NCI-H1092 (cell line): ENCODE measurements at places on chromosomes 7 and 10.
A peak's percentile ranks its signal among the peaks of the same experiment; 100 is the strongest.

GRCh38 chr10:113368666-113369364 is 184.0 kb upstream of the HABP2 start:
- no peak for DNase-seq

DNA sequence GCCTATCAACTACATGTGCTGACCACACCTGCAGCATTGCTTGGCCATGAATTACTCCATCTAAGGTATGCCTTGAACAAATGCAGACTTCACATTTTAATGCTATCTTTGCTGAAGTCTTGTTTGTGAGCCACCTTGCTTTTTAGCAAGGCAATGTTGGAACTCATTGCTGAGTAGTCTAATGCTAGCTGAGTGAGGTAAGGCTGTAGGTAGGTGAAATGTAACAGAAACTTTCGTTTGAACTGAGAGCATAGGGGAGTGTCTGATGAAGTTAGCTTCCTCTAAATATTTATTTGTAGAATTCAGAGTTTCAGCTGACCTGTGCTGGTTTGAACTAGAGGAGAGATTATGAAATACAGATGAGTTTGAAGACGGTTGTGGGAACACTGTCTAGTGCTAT is 238.5 kb downstream of the SEMA3A start:
- no peak for DNase-seq

DNA sequence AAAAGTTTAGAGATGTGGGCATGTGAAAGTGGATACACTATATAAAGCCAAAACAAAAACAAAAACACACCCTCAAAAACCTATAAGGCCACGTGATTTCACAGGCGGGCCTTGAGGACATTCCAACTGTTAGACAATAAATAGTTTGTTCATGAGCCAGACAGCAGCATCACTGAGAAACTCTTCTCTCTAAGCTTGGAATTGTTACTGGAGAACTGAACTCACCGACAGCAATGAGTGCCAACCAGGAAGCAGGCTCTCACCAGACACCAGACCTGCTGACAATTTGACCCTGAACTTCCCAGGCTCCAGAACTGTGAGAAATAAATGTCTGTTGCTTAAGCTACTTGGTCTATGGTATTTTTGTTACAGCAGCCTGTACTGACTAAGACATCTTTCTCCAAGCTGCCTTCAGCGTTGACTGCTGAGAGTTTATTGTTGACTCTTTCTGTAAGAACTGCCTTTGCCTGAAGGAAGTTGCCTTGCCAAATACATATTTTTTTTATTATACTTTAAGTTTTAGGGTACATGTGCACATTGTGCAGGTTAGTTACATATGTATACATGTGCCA is 107.5 kb downstream of the EPDR1 start:
- no peak for DNase-seq

- no peak for DNase-seq
Measured at GRCh38 chr7:151484971-151485707, 34.6 kb downstream of the RHEB start.

GRCh38 chr7:24971333-24972165 is 8.4 kb downstream of the OSBPL3 start:
- no peak for DNase-seq

- no peak for DNase-seq
Measured at GRCh38 chr10:43221419-43222209, 45.3 kb downstream of the RASGEF1A start.

DNA sequence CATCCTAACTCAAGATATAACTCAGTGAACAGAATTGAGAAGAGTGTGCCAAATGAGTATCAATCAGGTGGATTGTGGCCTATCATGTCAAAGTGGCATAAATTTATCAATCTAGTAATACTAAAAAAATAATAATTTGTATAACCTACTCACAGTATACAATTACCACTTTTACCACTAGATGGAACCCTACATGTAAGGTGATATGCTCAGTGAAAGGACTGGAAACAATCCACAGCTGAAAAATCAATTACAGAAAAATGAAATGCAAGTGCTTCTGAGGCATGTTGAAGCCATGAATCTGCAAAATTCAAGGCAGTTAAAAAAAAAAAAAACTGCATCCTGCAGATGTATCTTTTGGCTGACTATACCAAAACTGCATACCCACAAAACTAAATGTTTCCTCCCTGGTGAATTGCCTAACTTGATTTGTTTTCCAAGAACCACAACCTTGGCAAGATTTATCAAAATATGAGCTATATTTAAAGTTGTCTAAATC is 13.9 kb downstream of the ARHGAP19 start:
- DNase-seq, result peak; percentile 8

- peak; percentile 1 for DNase-seq
Measured at GRCh38 chr10:85995791-85996190, 370.8 kb downstream of the GRID1 start.

DNA sequence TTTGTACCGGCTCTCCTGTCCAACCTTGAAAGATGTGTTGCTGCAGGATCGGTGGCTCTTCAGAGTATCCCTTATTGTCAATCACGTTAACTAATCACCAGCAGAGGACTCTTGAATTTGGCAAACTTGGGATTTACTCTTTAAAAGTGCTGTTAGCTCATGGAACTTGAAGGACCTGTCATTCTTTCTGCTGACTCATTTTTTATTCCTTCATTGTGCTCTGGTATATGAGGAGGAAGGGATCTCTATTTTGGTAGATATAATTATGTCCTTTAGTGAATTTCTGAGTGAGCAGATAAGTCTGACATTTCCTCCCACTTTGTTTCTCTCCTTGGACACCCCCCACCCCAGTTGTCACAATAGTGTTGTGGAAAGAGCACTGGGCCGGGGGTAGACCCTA is 175.1 kb upstream of the HDAC9 start:
- DNase-seq, result no peak

- no peak for DNase-seq
Measured at GRCh38 chr10:118102121-118102520, 55.4 kb upstream of the RAB11FIP2 start.

- no peak for DNase-seq
Measured at GRCh38 chr7:114502454-114503254, 88.0 kb downstream of the FOXP2 start.

GRCh38 chr7:123346766-123347165 is 147.0 kb upstream of the SLC13A1 start:
- DNase-seq, result no peak

DNA sequence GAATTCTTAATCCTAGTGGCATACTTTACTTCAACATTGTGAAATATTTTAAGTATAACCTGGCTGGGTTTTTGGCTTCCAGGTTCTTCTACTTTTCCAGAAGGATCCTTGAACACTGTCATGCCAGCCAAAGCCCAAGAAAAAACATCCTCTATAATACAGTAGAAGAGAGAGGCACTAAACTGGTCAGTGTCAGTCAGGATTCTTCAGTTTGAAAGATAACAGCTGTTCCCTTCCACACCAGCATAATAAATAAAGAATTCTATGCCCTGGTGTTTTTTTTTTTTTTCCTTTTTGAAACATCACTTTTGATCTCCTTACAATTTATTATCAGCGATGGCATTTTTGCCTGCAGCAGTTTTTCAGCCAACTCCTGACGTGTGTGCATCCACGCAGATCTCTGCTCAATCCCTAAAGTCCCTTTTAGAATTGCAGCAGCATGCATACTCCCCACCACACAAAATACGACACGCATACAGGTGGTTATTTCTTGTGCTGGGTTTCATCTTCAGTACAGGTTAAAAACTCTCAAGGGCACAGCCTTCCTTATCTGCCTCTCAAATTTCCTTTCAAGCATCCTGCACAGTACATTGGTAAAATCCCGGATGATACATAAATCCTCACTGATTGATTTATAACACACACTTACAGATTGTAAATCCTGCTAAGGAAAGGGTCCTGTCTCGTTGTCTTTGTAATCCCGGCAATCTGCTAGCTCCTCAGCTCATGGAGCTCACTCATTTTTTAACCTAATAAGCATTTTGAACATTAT is 100.2 kb downstream of the TPK1 start:
- DNase-seq, result no peak

DNA sequence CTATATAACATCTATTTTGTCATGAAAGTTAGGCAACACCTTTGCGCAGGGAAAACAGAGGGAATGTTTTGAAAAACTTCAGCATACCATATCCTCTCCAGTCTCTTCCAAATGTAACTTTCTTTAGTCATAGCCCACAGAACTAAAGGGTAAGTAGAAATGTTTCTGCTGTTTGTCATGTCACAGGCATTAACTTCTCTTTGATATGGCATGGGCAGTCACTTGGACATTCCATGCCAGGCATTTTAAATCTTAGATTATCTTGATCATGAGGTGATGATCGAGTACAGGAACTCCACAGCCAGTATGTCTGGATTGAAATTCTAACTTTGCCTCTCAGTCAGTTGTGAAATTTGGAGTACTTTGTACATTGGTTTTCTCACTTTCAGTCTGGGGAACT is 27.5 kb upstream of the ETV1 start:
- no peak for DNase-seq

GRCh38 chr7:111960984-111961383 is 245.2 kb downstream of the DOCK4 start:
- no peak for DNase-seq

DNA sequence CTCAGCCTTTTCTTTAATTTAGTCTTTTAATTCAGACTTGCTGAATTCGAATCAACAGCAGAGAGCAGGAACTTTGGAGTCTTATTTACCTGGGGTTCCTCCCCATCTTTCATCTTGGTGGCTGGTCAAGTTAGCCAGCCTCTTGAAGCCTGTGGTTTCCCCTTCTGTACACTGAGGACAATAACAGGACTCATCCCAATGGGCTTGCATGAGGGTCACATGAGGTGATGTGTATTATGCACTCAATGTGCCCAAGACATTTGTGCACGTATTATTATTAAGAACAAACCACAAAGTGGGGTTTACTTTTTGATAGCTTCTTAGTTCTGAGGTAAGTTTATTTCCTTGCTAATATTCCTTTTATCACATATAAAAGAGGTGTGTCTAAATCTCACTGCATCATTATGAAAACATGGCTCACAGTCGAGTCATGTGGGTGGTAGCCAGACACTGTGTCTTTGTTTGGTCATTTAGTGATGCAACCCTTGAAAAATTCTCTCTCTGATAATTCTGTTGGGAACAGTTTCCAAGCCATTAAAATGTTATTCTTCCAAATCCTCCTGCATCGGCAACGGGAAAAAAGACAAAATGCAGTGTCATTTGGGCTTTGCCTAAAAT is 86.5 kb upstream of the GRB10 start:
- DNase-seq, result no peak

- no peak for DNase-seq
Measured at GRCh38 chr7:94176694-94177200, 172.6 kb upstream of the BET1 start.

GRCh38 chr10:113865901-113866300 is 11.4 kb downstream of the NHLRC2 start:
- DNase-seq, result no peak

- no peak for DNase-seq
Measured at GRCh38 chr10:93356516-93356915, 125.6 kb downstream of the MYOF start.

DNA sequence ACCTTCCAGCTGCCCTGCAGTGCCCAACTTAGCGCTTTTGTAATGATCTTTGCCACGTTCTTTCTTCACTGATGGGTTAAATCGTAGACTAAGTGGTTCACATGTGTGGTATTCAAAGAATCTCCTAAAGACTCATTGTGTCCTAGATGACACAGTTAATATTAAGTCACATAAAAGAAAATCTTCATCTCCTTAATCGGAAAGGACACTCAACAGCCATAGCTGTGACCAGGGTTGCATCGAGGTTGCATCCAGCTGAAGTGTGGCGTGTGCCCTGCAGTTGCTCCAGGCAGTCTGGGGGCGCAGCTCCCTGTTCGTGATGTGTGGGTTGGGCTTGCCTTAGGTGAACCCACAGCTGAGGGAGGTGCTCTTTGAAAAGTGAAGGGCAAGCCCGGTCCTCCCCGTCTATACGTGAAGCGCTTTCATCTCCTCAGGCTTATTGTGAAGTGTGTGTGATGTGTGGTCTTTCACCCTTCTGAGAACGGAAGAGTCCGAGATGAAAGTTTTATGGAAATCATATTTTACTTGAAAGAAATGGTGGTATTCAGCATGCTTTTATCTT is 122.7 kb downstream of the TRRAP start:
- no peak for DNase-seq

DNA sequence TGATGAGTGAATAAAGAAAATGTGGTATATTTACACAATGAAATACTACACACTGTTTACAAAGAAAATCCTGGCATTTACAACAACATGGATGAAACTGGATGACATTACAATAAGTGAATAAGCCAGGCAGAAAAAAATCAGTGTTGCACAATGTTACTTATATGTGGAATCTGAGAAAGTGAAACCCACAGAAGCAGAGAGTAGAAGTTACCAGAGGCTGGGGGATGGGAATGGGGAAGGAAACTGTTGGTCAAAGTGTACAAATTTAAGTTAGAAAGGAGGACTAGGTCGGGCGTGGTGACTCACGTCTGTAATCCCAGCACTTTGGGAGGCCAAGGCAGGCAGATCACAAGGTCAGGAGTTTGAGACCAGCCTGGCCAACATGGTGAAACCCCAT is 538.5 kb upstream of the MKI67 start:
- no peak for DNase-seq

- no peak for DNase-seq
Measured at GRCh38 chr10:81865581-81865980, 9.4 kb upstream of the NRG3 start.

- no peak for DNase-seq
Measured at GRCh38 chr10:96440361-96441292, 73.1 kb downstream of the TLL2 start.

DNA sequence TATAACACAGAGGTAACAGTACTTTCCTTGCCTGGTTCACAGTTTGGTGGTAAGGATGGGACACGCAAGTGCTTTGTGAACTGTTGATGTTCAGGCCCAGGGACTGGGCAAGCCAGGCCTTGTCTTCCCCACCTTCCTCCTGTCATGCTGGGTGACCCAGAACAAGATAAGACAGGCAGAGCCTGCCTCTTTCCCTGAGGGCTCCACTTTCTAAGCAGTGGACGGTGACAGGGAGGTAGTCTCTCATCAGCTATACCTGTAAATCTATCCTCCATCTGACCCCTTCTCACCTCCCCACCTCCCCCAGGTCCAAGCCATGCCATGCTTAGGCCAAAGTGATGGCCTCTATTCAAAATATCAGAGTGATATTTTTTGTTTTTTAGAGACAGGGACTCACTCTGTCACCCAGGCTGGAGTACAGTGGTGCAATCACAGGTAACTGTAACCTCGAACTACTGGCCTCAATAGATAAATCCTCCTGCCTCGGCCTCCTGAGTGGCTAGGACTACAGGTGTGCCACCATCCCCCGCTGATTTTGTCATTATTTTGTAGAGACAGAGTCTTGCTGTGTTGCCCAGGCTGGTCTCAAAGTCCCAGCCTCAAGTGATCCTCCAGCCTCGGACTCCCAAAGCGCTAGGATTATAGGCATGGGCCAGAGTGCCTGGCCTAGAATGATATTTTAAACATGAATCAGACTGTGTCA is 42.8 kb downstream of the PDLIM1 start:
- DNase-seq, result no peak

DNA sequence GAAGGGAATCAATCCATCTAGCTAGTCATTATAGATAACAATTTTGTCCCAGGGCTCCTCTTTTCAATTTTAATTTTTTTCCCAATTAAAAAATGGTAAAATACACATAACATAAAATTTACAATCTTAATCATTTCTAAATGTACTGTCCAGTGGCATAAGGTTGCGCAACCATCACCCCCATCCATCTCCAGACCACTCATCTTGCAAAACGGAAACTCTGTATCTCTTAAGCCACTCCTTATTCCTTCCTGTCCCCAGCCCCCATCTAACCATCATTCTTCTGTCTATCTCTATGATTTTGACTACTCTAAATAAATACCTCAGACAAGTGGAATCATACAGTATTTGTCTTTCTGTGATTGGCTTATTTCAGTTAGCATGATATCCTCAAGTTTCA is 46.1 kb upstream of the RAB18 start:
- DNase-seq, result no peak

GRCh38 chr10:121532292-121532864 is 65.9 kb downstream of the FGFR2 start:
- no peak for DNase-seq

- peak; percentile 84 for DNase-seq
Measured at GRCh38 chr10:73246646-73247508, at the start of gene DNAJC9. Gene DNAJC9 (minus strand): TSS chr10:73247255. CDS start chr10:73247189, 66 bp downstream.
